Uterus (tissue), 4 donors: ENCODE measurements at places on chromosomes 16 and 17.

DNA sequence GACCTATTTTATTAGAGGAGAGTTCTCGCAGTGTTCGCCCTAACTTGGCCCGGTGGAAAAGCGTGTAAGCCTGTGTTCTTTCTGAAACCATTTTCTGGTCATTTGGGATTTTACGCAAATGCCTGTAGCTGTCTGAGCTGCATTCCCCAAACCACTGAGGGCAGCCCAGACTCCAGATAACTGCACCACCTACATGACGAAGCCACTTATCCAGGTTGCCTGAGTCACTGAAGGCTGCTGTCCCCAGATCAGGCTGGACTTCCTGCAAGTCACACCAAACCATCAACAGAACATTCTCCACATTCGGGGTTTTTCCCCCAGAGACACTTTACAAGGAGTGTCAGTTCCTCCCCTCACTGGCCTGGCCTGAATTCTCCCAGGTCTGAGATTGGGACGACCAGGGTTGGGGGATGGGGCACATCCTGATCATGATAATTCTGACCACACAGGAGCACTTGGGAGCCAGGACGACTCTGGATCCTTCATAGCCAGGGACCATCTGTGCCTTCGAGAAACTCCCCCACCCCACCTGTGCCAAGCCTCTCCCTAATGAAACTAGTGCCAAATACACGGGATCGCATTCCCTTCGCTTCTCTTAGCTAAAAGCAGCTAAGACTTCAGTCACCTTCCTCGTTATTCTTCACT is 2.3 kb downstream of the RPRML start:
- no peak for DNase-seq

GRCh38 chr17:71757956-71758355 is 362.9 kb upstream of the SOX9 start:
- no peak for DNase-seq

DNA sequence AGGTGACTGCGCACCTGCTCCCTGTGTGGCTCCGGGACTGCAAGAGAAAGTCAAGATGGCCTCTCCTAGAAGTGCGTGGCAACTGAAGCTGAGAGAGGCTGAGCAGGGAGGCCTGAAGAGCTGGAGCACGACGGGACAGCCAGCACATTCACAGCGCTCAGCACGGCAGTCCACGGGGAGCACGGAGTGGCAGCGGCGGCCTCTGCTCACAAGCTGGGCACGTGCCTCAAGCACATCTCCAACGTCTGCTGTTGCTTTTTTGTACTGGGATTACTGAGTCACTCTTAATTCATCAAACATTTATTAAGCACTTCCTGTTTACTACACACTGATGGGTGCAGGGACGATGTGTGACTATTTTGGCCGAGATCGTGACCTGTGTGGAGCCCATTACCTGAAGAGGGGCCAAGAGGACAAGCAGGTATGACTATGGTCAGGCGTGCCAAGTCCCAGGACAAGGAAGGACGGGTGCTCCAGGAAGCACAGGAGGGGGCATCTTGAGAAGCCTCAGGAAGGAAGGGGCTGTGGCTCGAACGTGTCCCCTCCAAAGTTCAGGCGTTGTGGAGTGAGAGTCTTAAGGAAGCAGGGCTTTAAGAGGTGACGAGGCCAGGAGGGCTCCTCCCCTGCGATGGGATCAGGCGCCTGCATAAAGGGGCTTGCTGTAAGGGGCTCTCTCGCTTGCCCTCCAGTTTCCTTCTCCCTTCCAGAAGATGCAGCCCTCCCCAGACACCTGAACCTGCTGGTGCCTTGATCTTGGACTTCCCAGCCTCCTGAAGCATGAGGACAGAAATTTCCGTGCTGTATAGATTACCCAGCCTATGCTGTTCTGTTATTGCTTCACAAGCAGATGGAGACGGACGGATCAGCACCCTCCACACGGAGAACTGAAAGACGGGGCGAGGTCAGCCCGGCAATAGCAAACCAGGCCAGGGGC is 105.8 kb downstream of the ADCY9 start:
- DNase-seq, result no peak

DNA sequence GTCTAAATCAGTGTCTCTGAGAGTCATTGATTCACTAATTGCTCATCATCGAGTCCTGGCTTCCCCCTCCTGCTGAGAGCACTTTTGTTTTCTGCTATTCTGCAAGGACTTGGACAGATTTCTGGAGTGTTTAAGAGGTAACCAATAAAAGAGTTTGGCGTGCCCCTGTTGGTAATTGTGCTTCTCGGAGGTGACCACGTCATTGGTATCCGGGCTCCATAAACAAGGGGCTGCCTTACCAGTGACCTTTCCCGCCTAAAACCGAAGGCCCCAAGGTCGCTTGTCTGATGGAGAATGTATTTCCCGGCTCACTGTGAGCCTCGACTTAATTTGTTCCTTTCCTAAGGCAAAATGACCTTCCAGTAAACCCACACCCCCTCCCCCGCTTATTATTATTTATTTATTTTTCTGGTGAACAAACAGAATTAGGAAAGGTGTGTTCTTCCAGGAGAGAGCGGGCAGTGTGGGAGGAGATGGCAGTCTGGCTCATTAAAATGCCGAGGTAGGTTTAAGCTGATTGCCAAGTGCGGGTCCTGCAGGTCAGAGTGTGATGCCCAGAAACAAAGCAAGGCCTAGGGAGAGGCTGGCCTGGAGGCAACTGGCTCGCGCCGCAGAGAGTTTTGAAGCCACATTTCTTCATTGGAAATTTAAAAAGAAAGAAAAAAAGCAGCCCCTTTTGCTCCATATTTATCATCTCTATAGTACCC is 30.2 kb downstream of the MSI2 start:
- no peak for DNase-seq

- DNase-seq, result no peak
These were observed 25.0 kb downstream of the HOXB1 start for GRCh38 chr17:48505788-48506187.

- DNase-seq, result no peak
These were observed 10.3 kb upstream of the PVALEF start for GRCh38 chr17:81154961-81155360.

DNA sequence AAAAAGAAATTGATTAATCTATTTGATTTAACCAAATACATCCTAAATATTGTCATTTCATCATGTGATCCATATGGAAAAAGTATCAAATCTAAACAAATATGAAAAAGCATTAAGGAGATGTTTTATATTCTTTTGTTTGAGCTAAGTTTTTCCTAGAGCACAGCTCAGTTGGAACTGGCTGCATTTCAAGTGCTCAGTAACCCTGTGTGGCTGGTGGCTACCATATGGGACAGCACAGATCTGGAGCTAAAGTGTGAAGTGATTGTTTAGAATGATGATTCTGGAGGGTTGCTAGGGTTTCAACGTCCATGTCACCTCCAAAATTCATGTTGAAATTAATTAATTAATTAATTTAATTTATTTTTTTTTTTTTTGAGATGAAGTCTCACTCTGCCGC is 137.5 kb downstream of the XYLT1 start:
- DNase-seq, result no peak

DNA sequence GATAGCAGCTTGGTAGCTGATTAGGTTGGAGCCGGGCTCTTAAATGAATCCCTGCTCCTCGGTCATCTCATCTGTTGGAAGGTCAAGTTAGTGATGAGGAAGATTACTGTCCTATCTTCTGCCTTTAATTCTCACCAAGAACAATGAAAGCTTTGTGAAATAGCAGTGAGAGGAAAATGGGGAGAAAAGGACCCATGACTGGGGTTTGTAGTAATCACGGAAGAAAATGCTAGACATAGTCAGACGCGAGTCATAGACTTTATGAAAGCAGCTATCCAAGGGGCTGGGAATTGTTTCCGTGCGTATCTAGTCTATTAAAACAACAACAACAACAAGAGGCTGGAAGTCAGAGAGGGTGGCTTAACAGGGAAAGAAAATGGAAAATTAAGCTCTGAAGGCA is 18.3 kb downstream of the PIK3R5 start:
- DNase-seq, result no peak

GRCh38 chr17:6713130-6713917 is at the start of gene SLC13A5:
SLC13A5 (minus strand) TSS chr17:6713369; CDS start chr17:6713333, 36 bp downstream.
- DNase-seq, result no peak

DNA sequence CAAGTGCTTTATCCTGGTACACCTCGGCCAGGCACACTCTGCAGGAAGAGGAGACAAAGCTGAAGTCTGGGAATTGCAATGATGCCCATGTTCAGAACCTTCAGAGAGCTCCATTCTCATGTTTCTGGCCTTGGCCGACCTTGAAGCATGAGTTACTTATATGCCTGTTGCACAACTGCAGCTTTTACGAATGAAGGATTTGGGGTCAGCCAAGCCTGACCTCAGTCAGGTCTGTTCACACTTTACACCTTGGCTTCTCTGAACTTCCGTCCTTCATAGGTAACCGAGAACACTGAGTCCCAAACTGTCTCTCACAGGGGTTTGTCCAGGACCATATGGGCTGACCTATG is 66.7 kb downstream of the GTF3C1 start:
- DNase-seq, result no peak

GRCh38 chr16:80704751-80705505 is 99.5 kb downstream of the CDYL2 start:
- no peak for DNase-seq

GRCh38 chr17:79465681-79466025 is 145.2 kb downstream of the RBFOX3 start:
- no peak for DNase-seq

DNA sequence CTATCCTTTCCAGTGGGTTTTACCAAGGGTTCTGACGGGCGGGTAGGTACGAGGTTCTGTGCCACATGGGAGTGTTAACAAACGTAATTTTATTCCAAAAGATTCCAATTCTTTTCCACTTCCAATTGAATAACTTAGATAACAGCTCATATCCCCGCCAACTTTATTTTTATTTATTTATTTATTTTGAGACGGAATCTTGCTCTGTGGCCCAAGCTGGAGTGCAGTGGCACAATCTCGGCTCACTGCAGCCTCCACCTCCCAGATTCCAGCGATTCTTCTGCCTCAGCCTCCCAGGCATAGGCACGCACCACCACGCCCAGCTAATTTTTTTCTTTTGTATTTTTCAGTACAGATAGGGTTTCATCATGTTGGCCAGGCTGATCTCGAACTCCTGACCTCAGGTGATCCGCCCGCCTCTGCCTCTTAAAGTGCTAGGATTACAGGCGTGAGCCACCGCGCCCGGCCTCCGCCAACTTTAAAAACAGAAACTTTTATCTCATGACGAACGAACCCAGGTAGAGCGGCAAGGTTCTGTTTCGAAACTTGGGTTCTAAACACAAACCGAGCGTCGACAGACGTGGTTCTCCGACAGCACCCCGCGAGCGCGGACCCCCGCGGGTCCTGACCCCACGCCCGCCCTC is 613 bp downstream of the ECI1 start:
- DNase-seq, result no peak

GRCh38 chr17:28381141-28381825 is 9.8 kb downstream of the SARM1 start:
- no peak for DNase-seq

- DNase-seq, result no peak
These were observed 578.6 kb upstream of the CDH5 start for GRCh38 chr16:65787921-65788320.

DNA sequence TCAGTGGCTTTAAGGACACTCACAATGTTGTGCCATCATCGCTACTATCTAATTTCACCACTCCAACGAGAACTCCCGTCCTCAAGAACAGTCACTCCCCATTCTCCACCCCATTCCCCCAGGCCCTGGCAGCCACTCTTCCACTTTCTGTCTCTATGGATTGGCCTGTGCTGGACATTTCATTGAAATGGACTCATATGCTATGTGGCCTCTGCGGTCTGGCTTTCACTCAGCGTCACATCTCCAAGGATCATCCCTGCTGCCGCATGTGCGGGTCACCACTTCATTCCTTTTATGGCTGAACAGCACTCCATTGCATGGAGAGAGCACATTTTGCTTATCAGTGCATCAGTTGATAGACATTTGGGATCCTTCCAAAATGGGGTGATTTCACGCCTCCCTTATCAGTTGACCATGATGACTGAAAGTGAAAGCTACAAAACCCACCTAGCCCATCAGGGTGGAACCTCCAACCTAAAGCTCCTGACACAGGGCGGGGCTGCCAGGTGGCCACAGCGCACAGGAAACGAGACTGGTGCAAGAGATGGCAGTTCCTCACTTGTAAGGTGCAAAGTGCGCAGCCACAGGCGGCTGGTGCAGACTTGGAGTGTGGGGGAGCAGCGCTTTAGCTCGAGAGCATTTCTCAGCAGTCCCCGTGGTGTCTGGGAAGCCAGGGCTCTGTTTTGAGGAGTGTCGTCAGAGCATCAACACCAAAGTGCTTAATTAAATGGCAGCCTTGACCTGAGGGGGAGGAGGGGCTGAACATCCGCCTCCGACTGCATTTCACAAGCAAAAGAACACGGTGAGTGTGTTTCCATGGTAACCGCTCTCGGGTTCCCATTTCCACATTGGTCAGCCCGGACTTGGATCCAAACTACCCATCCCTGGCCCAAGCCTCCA is 23.8 kb downstream of the COTL1 start:
- peak; percentile 42 for DNase-seq

DNA sequence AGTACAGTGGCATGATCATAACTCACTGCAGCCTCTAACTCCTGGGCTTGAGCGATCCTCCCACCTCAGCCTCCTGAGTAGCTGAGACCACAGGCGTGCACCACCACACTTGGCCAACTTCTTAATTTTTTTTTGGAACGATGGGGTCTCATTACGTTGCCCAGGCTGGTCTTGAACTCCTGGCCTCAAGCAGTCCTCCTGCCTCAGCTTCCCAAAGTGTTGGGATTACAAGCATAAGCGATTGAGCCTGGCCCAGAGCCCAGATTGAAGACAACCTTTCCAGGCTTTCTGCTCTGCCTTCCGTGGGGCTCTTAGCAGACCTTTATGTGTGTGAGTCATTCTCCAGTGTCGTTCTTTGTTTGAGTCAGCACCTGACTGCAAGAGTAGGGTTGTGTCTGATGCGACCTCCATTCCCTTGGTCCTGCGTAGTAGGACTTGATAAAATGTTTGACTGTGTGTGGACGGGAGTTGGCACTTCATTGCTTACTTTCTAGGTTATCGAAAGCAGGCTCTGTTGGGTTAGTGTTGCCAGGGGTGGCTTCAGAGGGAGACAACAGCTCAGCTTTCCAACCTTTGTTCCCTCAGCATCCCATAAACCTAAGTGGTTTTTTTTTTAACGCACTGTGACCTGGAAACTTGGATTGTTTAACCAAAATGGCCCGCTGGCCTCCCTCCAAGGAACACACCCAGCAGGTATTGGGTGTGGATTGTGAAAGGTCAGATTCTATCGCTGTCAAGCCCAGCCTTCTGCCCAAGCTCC is 26.4 kb downstream of the EEF2K start:
- DNase-seq, result no peak

GRCh38 chr16:27514806-27515205 is 34.9 kb downstream of the GTF3C1 start:
- DNase-seq, result no peak

DNA sequence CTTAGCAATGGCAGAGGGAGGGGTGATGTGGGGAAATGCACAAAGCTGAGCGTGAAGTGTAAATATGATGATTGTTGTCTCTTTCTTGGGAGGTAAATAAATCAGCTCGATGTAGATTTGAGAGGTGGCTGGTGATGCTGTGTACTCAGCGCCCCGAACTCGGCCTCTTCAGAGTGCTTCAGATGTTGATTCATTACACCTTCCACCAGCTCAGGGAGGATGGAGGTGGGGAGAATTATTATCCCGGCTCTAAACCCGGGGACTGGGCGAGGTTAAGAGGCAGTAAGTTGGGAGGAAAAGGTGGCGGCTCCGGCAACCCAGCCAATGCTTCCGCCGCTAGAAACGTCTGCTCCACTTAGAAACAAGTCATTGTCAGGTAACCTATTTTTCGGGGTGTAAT is 86.5 kb downstream of the RPA1 start:
- no peak for DNase-seq
